Left forelimb (tissue), 1 donor: ENCODE measurements at places on chromosomes 11 and 22.

- peak; percentile 46 for DNase-seq
These were observed 25.8 kb upstream of the FXYD6 start for GRCh38 chr11:117902001-117902845.

GRCh38 chr11:18657673-18658072, 23.5 kb upstream of the SPTY2D1 start:
- DNase-seq, result no peak

- no peak for DNase-seq
These were observed 1.1 kb downstream of the HMGXB4 start for GRCh38 chr22:35258191-35258988.

GRCh38 chr22:49564054-49564453, 263.6 kb downstream of the BRD1 start:
- DNase-seq, result no peak

DNA sequence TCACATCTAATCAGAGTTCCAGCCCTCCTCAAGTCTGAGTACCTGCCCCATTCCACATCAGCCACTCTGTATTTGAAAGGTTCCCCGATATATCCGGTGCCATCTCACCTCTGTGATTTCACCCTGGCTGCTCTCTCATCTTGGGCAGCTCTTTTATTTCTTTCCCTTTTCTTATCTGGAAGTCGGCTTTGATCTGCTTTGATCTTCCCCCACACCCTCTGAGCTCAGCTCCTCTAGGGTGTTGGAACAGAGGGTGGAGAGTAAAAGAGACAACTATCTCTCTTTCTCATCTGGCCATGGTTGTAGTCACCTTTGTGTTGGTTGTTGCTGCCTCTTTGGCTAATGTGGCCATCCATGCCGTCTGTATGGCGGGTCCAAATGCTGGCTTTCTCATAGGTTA, 108.3 kb downstream of the ENTHD1 start:
- no peak for DNase-seq

- DNase-seq, result no peak
These were observed at the start of gene CASP4 for GRCh38 chr11:104968355-104968855. Gene CASP4 (minus strand): TSS chr11:104968574. CDS start chr11:104968525, 49 bp downstream.

- DNase-seq, result no peak
These were observed 4.2 kb upstream of the MPEG1 start for GRCh38 chr11:59216641-59217564.

DNA sequence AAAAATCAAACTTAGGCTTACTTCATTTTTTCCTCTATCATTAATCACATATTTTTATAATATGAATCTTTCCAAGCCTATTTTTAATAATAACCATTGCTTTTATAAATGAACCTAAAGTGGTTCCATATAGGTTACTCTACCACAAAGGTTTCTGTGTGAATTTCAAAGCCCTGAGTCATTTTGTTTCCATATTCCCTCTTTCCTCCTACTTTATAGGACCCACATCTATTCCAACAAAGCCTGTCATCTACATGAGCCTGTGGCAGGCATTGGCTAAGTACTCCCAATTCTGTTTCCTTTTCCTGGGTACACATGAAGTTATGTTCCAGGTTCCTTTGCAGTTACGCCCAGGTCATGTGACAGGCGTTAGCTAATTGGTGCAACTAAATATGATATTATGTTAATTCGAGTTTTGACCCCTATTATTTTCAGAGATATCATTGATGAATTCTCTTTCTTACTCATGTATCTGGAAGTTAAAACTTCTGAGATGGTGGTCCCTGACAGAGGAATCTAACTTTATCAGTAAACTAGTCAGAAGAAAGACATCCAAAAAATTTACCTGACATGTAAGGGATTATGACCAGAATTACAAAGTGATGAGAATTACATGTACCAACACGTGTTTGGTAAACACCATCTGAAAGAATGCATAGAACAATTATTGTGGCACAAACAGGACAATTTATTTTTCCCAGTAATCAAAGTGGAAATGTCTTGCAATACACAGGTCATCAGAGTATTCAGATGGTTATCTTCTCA, 1264.0 kb upstream of the CNTN5 start:
- no peak for DNase-seq

GRCh38 chr11:63511048-63511748, 5.3 kb downstream of the LGALS12 start:
- no peak for DNase-seq
